Stimulated activated CD4-positive, alpha-beta T cell treated with anti-CD3 and anti-CD28 coated beads, Interleukin-4, amount 100 ng/mL, for 4 hours (primary cell): ENCODE measurements at places on chromosomes 5 and 9.

- no peak for DNase-seq
Measured at GRCh38 chr5:75524071-75524470, 12.4 kb downstream of the POLK start.

DNA sequence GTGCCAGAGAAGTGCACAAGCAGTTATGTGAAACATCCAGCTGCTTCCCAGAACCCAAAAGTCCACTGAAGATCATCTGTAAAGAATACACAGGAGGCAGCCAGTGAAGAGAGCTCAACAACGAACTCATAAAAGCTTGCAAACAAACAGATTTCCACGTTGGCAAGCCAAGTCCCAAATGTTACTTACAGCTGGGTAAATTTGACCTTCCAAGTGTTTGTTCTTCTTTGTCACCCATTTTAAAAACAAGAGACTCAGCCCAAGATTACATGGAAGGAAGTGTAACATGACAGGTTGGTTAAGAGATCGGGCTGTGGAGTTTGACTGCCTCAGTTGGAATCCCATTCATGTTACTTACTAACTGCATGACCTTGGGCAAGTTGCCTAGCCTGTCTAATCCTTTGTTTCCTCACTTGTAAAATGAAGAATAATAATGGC is 174.9 kb upstream of the PAPPA start:
- no peak for DNase-seq

DNA sequence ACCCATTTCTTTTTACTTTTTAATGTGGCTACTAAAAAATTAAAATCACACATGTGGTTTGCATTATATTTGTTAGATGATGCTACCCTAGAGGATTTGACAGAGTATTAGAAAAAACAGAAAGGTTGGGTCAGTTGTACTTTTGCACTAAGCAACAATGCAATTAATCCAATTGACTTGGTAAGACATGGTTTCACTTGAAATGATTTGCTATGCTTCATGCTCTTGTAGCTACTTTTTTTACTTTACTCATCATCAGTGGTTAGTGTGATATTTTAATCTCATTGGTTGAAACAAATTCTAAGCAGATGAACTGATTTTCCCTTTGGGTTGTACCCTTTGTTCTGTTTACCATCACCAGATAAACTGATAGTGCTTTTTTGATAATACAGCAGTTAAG is 39.4 kb downstream of the HMHB1 start:
- no peak for DNase-seq

DNA sequence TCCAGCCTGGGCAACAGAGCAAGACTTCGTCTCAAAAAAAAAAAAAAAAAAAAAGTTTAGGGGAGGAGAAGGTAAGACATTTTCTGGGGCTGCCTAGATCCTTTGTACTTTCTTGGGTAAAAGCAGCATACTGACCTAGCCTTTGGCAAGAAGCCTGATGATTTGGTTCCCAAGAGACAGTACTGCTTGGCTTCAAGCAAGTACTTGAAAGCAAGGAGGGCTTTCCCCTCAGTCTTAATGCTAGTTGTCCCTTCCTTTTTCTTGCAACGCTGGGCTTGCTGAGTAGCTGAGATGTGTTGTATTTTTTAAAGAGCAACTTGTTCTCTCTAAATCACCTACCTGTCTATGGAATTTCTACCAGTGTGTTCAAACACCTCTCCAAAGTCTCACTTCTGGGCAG is 76.2 kb downstream of the INSYN2B start:
- no peak for DNase-seq

DNA sequence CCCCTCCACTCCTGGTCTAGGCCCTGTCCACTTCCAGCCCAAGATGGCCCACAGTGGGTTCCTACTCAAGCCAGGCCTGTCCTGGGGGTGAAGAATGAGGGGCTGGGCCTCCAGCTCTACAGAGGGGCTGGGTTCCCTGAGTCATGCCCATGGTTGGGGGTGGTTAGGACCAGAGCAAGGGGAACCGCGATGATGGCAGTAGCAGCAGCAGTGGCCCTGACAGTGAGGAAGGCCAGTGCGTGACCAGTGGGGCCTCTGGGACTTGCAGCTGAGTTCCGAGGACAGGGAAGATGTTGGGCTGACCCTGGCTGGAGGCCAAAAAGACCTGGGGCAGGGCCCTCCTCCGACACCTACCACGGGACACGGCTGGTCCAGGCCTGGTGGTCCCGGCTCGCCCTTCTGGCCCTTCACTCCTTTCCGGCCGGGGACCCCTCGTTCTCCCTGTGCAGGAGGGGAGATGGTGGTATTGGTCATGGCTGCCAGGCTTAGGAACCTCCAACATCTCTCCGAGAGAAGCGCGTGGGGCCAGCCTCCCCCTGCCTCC is 9.2 kb upstream of the PHYKPL start:
- DNase-seq: no peak

DNA sequence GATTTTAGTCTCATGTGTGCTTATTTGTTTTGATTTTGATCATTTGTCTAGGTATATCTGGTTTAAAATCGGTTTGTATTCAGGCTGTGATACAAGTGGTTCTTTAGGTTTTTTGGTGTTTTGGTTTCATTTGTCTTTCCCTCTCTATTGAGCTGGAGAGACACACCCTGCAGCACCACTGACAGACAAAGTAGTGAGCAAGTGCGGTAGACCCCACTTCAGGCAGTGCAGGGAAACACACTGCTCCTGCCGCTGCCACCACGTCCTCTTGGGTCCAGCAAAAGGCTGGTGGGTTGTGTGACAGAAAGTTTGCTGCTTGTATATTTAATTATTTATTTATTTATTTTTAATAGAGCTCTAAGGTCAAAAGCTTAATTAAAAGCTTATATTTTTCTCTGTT is 801.0 kb downstream of the NR2F1-AS1 start:
- no peak for DNase-seq
